Eye (tissue), 1 donor: ENCODE measurements at places on chromosomes 12 and 14.

DNA sequence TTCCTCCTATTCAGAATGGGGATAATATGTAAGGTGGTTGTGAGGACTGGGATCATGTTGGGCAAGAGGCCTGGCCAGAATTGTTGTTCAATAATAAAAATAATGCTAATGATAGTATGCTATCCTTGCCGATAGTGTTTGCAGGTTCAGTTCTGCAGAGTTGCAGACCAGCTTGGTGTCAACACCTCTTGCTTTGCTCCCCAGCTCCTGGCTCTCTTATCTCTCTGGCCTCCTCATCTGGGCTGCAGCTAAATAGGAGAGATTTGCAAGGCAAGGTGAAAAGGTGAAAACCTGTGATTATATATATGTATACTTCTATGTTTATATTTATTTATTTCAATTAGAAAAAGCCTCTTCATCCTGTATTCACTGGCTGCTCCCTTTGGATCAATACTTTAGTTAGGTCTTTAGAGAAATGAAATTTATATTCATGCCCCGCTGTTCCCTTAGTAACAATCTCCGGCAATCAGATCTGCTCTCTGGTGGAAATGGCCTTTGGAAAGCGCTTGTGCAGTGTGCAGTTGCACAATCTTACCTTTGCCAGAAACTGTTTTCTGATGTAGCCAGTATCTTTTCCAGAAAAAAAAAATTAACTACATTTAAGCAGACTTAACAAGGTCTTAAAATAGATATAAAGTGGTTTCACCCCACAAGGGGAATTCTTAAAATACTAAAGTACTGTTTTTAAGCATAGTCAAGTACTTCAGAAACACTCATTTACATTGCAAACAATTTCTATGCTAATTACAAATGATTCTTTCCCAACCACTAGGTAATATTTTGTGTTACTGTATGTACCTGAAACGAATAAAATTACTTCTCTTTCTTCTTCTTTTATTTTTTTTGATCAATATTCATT lies 19.1 kb upstream of the ACVR1B start:
- no peak for DNase-seq

DNA sequence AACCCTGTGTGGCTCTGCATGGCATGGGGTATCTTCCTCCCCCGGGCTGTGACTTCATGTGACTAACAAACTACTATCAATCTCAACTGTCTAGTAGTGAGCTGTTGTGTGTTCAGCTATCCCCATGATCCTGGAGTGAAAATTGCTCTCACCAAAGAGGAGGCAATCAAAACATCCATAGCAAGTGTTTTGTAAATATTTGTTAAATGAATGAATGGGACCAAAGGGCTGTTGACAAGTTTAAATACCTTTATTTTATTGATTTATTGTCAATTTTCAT lies 138.1 kb upstream of the CPM start:
- no peak for DNase-seq

GRCh38 chr12:95214466-95214865 lies 2.8 kb downstream of the FGD6 start:
- no peak for DNase-seq

- peak; percentile 95 for DNase-seq
Measured at GRCh38 chr14:34462132-34462893, at the start of gene SPTSSA. Gene SPTSSA, minus strand, starts transcription at chr14:34462240. Its CDS starts 33 bp downstream, at chr14:34462207.

- DNase-seq = peak; percentile 10
Measured at GRCh38 chr14:36067428-36068187, 108.9 kb downstream of the PTCSC3 start.

DNA sequence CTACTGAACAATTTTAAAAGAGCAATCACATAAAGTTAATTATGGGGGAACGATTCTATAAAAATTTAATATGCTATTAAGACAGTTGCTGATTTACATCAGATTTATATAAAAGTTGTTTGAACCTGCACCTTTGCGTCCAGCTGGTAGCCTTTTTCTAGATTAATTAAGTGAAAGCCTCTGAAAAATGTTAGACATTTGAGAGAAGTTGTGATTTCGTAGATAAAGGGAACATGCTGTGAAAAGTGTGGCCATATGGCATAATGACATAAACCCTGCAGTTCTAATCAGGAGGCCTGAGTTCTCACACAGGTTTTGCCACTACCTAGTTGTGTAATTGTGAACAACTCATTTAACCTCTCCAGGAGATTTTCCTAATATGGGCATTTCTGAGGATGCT lies 187.2 kb downstream of the TMTC2 start:
- no peak for DNase-seq

- DNase-seq = no peak
Measured at GRCh38 chr14:62117751-62118105, 355.5 kb downstream of the SNAPC1 start.

DNA sequence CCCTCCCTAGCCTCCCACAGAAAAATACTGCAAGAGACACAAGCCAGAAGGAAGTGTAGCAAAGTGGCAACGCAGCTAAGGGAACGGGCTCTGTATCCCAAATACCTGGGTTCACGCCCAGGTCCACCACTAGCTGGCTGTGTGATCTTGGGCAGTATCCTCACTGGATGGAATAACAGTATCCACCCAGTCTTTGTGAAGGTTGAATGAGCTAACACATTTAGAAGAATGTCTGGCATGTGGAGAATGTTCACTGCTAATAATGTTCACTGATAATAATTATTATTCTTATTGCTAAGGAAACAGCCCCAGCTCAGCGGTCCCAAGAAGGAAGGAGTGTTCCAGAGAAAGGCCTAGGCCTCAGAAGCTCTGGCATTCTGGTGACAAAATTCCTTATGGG lies 70.9 kb downstream of the VWF start:
- DNase-seq = no peak

- DNase-seq = peak; percentile 60
Measured at GRCh38 chr14:52267501-52268278, at the start of gene PTGDR. Gene PTGDR, plus strand, starts transcription at chr14:52267698. Its CDS starts 117 bp downstream, at chr14:52267815.

- DNase-seq = no peak
Measured at GRCh38 chr12:112686373-112686772, 105.2 kb upstream of the RPH3A start.

DNA sequence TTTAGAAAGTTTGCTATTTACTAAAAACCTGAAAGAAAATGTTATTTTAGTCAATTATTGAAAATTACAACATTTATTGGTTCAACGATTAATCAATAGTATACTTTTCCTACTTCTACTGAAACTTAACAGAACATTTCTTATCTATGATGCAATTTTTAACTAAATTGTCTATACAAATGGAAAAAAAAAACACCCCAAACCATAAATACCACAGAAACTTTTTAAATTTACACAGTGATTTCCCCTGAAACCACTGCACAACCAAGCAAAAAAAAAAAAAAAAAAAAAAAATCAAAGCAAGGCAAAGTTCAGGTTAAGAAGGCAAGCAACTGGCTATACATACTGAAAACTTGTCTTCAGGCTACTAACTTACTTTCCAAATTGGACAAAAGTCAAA lies 71.9 kb upstream of the POC1B start:
- DNase-seq = no peak

DNA sequence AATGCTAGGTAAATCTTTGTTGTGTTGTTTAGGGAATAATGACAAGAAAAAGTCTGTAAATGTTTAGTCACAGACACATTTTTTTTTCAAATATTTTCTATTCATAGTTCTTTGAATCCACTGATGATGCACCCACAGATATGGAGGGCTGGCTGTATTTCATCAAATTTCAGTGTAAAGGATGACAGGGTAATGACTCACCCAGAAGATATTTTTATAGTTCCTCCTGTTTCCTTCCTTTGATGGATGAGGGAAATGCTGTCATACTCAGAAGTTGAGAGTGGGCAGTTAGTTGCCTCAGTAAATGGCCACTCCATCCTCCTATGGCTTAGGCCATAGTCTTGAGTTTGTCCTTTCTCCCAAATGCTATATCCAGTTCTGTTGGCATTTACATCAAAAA lies 76.9 kb upstream of the REP15 start:
- no peak for DNase-seq

- DNase-seq = no peak
Measured at GRCh38 chr12:48454667-48455066, 17.7 kb upstream of the ANP32D start.

- DNase-seq = no peak
Measured at GRCh38 chr14:69289811-69290520, 30.0 kb downstream of the GALNT16 start.

DNA sequence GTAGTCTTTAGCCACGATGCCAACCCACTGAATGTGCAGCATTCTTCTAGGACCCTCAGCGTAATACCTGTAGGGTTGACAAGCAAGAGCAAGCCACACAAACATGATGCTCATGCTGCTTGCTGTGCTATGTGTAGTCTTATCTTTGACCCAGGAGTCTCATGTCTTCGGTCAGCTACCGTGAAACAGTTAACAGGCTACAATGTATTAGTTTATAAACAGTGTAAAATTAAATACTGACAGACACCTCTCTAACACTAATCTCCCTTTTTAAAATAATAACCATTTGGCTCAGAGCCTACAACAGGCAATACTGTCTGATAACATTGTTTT lies 1.9 kb downstream of the EAPP start:
- no peak for DNase-seq

GRCh38 chr12:39763890-39764169 lies 144.2 kb upstream of the ABCD2 start:
- DNase-seq = no peak

DNA sequence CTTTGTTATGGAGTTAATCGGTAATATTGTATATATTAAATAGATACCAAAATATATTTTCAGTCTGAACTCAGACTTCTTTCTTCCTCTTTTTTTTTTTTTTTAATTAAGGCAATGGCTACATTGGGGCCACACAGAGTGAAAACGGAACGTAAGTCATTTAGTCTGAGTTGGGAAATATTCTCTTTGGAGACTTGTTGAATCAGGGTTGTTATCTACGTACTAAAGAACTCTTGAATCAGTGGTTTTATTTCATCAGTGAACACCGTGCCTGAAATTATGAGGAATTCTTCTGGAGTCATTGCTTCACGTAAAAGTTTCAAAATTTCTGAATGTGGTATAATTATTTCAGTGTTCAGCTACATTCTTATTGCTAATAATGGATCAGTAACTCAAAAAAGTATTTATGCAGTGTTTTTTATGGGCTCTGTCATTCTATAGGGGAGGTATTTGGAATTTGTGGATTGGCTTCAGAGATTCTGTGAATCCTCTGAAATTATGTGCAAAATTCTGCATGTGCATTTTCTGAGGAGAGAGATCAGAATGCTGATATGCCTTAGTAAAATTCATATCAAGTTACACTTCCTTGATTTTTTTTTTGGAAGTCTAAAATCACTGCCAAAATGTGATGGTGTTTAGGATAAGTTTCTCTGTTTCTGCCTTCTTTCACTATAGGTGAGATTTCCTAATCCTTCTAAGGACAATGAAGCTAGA lies 39.6 kb downstream of the BRMS1L start:
- DNase-seq = no peak

DNA sequence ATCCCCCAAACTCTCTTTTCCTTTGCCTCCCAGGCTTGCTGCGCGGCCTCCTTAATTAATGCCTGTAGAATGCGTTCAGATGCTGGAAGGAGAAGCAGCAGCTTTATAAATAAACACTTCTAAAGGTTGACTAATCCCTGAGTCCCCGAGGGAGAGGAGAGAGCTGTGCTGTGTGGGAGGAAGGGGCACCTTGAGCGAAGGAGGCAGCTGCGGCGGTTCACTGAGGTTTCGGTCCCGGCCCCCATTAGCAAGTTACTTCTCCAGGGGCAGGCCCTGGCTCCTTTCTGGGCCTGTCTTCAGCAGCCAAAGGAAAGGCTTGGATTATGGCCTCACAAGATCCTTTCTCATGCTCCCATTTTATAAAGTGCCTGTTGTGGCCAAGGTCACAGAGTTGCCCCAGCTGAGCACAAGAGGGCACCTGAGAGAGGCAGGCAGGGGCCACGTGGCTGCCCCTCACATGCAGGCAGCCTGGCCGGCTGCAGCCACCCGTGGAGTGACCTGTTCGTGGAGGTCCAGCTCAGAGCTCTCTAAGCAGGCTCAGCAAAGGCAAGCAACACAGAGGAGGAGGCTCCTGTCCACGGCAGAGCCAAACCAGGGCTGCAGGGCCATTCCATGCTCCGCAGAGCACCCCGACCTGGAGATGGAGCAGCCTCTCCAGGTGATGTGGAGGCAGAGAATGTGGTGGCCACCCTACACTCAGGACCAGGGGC lies 15.0 kb upstream of the CACNA2D4 start:
- DNase-seq = peak; percentile 66

GRCh38 chr14:22532345-22533056 lies 56.5 kb downstream of the DAD1 start:
- DNase-seq = no peak

DNA sequence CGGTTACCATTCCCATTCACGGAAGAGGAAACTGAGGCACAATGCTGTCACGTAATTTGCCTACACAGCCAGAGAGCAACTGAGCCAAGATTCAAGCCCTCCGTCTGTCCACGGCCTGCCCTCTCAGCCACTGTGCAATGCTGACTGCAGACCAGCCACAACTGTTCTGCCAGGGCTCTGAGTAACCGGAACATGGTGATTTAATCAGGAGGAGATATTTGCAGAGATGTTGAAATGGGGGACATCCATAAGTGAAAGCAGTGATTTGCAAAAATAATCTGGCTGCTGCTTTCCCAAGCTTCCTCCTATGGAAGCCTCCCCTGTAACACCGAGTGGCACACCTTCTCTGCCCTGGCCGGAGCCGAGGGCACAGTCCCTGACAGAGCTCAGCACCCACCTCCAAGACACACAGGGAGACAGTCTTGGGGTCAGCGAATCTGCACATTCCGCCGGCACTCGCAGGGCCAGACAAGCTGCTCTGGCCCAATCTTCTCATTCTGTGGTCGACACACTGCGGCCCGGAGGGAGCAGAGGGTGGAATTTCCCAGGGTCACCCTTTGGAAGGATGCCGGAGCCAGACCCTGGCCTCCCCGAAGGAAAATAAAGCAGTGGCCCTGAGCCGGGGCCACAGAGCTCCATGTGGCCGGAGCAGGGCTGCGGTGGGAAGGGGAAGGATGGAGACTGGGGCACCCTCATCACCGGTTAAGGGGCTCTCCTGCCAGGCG lies 158.2 kb upstream of the DIO3 start:
- no peak for DNase-seq

DNA sequence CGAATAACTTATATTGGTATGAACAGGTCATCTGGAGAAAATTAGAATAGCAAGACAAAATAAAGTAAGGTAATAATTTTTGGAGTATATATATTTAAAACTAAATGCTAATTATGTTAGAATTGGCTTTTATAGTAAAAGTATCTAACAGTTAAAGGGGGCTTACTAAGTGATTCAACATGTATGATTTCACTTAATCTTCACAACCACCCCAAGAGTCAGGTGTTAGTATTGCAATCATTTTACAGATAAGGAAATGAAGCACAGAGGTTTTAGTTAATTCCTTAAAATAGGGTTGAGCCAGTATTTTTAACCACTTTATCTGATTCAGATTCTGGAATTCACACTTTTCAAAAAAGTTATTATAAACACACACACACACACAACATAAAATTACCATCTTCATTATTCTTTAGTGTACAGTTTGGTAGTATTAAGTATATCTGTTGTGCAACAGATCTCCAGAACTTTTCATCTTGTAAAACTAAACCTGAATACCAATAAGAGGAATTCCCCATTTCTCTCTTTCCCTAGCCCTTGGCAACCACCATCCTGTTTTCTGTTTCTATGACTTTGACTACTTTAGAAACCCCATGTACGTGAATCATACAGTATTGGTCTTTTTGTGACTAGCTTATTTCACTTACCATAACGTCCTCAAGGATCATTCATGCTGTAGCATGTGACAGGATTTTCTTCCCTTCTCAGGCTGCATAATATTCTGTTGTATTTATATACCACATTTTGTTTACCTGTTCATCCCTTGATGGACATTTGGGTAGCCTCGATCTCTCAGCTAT lies 12.5 kb downstream of the A2M start:
- no peak for DNase-seq

GRCh38 chr12:188910-189621 lies 24.9 kb downstream of the SLC6A12 start:
- peak; percentile 90 for DNase-seq

- no peak for DNase-seq
Measured at GRCh38 chr12:47807338-47807737, 12.4 kb downstream of the HDAC7 start.
